ENCODE measurements at places on chromosomes 12 and 14.
A peak's percentile ranks its signal among the peaks of the same experiment; 100 is the strongest.

- no peak for DNase-seq
Observed at GRCh38 chr12:121787063-121788025, 6.1 kb downstream of the RHOF start.

- no peak for DNase-seq
Observed at GRCh38 chr12:126773012-126773411, 1494.0 kb upstream of the TMEM132C start.

GRCh38 chr14:99524804-99525698 lies 43.8 kb downstream of the CCNK start:
- DNase-seq: peak; percentile 84

DNA sequence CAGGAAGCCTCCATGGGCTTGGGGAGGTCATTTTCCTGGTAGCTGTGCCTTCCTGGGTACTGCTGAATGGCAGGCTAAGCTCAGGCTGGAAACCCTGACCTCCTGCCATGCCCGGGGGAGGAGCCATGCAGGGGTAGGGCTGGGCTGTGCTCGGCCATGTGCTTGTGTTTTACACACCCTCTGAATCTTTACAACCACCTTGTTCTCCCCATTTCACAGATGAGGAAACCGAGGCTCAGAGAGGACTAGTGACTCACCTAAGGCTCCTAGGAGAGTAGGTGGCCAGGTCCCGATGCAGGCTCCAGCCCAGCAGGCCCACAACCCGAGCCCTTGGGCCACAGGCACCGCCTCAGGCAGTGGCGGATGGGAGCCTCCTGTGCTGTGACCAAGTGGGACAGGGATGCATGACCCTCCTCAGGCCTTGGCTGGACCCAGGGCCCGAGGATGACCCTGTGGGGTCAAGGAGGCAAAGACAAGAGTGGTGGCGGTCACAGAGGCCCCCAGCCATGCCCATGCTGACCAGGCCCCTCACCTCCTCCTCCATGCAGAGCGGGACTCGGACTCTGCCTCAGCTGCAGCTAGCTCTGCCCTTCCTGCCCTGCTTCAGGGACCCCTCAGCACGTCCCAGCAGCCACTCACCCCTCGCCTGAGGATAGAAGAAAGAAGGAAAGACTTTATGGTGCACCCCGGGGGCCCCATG lies 136.1 kb downstream of the CALM1 start:
- peak; percentile 67 for DNase-seq

DNA sequence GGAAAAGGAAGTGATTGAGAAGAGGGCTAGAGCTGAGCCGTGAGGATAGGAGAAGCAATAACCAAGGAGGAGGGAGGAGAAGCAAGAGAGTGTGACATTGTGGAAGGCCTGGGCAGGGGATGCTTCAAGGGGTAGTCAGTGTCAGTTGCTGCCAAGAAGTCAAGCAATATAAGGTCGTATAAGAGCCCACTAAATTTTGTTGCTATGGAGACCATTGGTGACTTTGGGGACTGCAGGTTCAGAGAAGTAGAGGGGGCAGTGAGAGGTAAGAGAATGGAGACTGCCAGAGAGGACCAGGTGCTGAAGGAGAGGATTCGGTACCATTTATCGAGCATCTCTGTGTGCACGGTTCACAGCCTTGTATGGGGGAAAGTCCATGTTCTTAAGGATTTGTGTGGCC lies 3.1 kb upstream of the ATXN3 start:
- DNase-seq: no peak

DNA sequence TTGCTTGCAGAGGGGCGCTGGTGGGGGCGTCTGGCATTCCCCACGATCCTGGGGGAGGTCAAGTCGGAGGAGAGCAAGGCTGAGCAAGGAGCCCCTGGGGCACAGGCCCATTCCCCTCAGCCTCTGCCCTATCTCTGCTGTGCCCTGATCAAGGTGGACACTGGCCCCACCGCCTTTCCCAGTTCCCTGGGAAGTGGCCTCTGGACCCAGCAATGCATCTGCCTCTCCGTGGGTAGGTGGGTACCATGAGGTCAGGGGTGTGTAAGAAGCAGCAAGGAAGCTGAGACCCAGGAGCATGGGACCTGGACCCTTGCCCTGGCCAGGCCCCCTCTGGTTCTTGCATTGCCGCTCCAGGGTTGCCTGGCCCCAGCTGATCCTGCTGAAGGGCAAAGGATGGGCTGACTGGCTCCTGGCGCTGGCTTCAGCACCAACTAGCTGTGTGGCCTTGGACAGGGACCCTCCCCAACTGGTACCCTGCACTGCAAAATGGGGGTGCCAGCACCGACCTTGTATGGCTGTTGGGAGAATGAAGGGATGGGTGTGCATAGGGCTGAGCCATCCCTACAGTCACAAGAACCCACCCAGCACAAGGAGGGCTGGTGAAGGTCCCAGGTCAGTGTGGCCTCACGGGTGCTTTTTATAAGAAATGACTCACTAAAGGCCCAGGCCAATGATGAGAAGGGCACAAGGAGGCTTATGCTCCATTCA lies 19.6 kb downstream of the SLC25A29 start:
- peak; percentile 56 for DNase-seq

- no peak for DNase-seq
Observed at GRCh38 chr14:90782892-90783291, 33.3 kb downstream of the TTC7B start.

- peak; percentile 13 for DNase-seq
Observed at GRCh38 chr12:42039176-42039575, 105.5 kb downstream of the GXYLT1 start.

GRCh38 chr14:81093651-81094050 lies 127.1 kb downstream of the GTF2A1 start:
- DNase-seq: no peak

All from H7 (cell line).